ENCODE measurements at places on chromosomes 1 and 21.

GRCh38 chr1:183051546-183051945 is 28.3 kb downstream of the LAMC1 start:
- no peak for DNase-seq

- no peak for DNase-seq
These were observed at the start of gene FMO2 for GRCh38 chr1:171185091-171185490. Gene FMO2 (plus strand): TSS chr1:171185300. CDS start chr1:171185714, 414 bp downstream.

- no peak for DNase-seq
These were observed 37.8 kb upstream of the CTTNBP2NL start for GRCh38 chr1:112358061-112358770.

GRCh38 chr1:177859572-177859971 is 110.3 kb downstream of the SEC16B start:
- no peak for DNase-seq

DNA sequence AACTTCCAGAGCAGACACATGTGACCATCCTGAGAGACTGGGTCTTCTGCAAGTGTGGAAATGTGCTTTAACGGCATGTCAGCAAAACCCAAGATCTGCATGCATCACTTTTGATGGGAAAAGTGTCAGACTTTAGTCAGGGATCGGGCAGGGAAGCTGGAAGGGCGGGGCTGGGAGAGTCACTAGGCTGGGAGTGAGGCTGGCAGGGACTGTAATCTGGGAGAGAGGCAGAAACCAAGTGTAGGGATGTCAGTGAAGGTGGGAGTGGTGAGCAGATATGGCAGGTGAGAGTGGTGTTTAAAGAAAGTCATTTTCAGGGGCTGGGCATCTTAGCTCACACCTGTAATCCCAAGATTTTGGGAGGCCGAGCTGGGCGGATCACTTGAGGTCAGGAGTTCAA is 11.3 kb downstream of the CDA start:
- DNase-seq: no peak

DNA sequence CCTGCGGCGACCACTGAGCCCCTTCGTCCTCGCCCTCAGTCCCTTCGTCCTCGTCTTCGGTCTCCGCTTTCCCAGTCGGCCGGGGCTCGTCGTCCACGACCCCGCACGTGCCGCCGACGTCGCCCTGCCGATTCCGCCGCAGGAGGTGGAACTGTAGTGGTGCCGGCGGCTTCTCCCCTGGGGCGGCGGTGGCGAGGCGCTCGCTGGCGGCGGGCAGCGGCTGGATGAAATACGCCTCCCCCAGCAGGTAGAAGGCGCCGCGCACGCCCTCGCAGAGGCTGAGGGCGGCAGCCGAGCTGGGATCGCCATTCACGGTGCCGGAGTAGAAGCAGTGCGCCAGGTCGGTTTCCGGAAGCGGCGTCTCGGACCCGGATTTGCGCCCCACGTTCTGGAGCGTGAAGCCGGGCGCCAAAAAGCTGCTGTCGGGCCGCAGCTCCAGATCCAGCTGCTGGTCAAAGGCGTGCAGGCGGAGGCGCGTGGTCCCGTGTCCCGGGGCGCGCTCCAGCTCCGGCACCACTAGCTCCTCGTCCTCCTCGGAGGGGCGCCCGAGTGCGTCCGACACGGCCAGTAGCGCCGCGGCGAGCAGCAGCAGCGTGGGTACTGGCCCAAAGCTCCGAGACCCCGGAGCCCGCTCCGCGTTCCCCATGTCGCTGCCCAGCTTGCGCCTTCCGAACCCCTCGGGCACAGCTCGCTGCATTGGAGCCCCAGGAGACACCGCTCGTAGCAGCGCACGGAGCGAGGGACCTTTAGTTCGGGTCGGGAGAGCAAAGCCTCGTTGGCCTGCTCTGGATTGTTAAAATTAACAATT is 747 bp downstream of the ADAMTS1 start:
- DNase-seq: no peak

- DNase-seq: no peak
These were observed 113.0 kb upstream of the GADD45A start for GRCh38 chr1:67571901-67572593.

DNA sequence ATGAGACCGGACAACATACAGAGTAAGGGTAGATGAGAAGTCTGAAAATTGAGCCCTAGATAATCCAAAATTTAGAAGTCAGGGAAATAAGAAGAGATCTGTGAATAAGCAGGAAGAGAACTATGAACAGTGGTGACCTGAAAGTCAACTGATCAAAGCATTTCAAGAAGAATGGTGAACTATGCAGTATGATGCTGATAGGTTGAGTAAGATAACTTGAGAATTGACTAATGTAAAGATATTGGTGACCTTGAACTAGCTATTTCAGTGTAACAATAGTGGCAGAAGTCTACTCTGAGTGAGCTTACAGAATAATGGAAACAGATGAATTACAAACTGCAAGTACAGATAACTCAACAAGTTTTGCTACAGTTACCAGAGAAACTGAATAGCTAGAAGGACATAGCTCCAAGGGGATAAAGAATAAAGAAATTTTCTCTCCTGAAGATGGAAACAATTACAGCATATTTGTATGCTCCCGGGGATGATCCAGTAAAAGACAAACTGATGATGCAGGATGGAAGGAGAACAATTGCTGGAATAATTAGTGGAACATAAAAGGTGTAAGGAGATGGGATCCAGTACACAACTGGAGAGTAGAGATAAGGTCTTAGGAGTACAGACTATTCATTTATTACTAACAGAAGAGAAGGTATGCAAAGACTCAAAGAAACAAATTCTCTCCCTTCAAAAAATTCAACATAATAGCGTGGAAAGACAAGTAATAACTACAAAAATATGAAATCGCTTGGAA is 10.9 kb downstream of the NRDC start:
- DNase-seq: no peak

DNA sequence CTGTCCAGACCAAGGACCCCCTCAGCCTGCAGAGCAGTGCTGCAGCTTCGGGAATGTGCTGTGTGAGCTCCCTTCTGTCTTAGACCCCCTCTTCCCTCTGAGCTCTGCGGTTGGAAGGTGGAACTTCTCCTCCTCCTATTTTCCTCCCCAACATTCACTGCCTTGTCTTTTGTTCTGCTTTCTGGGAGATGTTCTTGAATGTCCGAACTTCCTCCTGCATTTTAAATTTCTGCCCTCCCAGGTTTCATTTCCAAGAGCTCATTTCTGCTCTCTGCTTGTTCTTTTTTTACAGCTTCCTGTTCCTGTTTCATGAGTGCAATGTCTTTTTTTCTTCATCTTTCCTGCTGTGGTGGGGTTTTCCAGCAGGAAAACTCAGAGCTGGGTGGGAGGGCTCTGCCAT is 29.3 kb downstream of the RRP1 start:
- DNase-seq: no peak

DNA sequence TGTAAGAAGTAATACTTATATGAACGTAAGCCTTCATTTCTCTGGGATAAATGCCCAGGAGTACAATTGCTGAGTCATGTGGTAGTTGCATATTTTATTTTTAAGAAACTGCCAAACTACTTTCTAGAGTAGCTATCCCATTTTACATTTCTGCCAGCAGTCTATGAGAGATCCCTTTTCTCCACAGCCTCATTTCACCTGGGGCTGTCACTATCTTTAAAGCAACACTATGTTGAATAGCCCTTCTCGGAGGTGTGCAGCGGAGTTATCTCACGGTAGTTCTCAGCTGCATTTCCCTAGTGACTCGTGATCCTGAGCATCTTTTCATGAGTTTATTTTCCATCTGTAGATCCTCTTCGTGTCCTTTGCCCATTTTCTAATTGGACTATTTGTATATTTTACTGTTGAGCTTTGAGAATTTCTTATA is 93.4 kb downstream of the ADARB1 start:
- DNase-seq: no peak

DNA sequence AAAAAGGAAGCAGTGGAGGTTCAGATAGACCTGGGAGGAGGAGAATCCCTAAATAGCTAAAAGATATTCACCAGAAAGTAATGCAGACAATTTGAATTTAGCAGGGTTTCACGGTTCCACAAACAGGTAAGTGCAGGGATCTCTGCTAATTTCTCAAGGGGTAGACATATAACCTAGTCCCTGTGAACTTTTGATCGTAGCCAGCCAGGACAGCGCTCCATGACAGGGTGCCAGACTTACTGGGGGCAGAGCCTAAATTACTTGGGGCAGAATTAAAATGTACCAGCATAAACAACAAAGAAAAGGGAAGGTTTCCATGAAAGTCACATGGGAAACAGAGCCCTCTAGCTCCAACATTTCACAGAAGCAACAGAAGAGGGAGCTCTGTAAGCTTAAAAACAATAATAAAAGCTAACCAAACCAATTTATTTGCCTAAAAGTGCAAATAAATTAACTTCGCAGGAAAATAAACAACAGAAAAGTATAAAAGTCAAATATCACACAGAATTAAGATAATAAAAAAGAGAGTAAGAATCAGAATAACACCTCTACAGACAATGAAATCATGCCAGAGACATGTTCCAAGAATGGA is 198.3 kb downstream of the DUSP10 start:
- no peak for DNase-seq

DNA sequence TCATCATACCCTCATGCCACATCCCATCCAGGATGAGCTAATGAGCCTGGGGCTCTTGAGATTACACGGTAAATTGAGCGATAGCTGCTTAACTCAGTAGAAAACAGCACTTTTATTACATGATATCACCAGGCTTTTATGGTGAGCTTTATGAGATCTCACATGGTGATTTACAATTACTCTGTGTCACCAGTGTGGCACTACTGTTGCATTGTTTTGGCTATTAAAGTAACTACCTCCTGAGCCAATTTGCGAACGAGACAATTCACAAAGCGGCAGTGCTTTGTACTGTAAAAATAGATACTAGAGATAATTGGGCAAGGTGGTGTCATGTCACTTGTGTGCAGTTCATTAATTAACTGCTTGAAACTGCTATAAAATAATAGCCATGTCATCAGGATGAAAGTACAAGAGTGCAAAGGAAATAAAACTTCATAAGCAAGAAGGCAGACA is 767.7 kb upstream of the ADGRL2 start:
- no peak for DNase-seq

DNA sequence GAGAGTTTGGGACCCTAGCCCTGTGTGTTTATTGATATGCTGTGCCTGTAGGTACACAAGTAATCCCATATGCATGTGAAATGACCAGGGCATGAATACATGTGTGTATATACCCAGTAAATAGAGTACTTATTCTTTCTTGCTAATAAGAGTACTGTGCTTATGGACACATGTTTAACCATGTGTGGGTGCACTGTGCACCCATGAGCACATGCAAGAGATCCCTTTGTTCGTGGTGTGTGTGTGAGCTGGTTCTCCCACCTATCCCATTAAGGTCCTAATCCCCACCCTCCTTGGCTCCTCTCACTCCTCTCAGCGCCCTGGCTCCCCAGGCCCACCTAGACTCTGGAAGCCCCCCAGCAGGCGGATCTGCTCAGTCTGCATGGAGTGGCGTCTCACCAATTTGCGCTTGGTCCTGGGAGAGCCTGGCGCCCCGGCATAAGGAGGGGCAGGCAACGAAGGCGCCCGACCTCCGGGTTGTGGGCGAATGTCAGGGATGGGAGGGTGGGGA is 2.2 kb upstream of the LIX1L start:
- DNase-seq: no peak

DNA sequence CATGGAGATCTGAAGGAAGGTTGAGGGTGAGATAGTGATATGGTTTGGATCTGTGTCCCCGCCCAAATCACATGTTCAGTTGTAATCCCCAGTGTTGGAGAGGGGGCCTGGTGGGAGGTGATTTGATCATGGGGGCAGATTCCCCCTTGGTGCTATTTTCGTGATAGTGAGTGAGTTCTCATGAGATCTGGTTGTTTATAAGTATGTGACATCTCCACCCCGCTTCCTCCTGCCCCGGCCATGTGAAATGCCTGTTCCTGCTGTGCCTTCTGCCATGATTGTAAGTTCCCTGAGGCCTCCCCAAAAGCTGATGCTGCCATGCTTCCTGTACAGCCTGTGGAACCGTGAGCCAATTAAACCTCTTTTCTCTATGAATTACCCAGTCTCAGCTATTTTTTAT is 451.9 kb upstream of the VAMP3 start:
- no peak for DNase-seq

GRCh38 chr1:179826626-179827280 is 50.9 kb downstream of the TOR1AIP2 start:
- DNase-seq: no peak

- no peak for DNase-seq
These were observed 193.2 kb downstream of the TM2D1 start for GRCh38 chr1:61531716-61532115.

GRCh38 chr21:37373539-37373938 is 7.0 kb downstream of the DYRK1A start:
- DNase-seq: no peak

DNA sequence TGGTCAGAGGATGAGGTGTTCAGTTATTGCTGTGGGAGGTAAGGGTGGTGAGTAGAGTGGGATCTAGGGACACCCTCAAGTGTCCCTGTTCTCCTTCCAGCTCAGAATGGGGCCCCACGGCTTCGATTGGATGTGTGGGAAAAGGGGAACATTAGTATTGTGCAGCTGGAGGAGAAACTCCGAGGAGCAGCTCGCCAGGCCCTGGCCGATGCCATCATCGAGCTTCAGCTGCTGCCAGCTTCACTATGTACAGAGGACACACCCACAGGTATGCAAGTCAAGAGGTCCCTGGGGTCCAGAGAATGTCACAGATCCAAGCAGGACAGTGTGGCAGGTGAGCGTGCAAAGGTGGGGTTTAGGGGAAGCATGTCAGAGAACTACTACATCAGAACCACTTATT is 13.9 kb downstream of the HYI start:
- no peak for DNase-seq

DNA sequence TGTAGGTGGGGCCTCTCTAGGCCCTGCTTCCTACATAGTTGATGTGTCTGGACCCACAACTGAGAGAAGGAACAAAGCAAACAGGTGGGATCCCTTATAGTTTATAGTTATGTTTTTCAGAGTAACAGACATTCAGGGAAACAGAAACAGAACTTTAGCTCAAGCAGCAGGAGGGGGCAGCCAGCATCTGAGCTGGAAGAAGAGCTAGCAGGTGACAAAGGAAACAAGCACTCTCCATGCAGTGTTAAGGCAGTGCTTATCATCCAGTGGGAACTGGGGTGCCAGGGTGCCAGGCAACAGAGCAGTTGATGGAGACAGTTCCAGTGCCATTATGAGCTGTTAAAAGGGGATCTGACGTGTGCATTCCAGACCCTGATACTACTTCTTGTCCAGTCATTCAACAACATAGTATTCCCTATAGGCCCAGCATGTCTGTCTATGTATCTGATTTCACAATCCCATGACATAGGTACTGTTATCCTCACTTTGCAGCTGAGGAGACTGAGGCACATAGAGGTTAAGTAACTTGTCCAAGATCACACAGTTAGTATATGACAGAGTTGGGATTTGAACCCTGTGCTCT is 13.5 kb downstream of the HIVEP3 start:
- DNase-seq: no peak

DNA sequence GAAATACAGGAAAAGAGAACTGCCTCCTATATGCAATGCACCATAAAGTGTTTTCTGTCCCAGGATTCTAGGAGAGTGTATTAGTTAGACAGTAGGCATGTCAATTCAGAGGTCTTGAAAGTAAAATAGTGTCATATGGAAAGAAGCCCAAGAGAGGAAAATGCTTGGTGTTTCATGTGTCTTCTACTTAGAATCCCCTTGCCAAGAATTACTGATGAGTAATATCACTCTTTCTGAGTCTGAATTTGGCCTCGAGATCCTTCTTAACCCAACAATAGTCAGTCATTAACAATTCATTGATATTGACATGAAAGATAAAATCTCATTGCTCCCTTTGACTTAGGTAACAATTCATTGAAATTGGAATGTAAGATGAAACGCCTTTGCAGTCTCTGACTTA is 972.2 kb downstream of the TTLL7 start:
- DNase-seq: no peak

GRCh38 chr1:8460132-8460544 is 142.2 kb downstream of the SLC45A1 start:
- DNase-seq: no peak

- no peak for DNase-seq
These were observed 97.6 kb upstream of the VANGL1 start for GRCh38 chr1:115544131-115544530.
